ENCODE measurements at places on chromosomes 5 and 9.

GRCh38 chr9:134483361-134484184, 157.3 kb downstream of the RXRA start:
- DNase-seq: no peak

DNA sequence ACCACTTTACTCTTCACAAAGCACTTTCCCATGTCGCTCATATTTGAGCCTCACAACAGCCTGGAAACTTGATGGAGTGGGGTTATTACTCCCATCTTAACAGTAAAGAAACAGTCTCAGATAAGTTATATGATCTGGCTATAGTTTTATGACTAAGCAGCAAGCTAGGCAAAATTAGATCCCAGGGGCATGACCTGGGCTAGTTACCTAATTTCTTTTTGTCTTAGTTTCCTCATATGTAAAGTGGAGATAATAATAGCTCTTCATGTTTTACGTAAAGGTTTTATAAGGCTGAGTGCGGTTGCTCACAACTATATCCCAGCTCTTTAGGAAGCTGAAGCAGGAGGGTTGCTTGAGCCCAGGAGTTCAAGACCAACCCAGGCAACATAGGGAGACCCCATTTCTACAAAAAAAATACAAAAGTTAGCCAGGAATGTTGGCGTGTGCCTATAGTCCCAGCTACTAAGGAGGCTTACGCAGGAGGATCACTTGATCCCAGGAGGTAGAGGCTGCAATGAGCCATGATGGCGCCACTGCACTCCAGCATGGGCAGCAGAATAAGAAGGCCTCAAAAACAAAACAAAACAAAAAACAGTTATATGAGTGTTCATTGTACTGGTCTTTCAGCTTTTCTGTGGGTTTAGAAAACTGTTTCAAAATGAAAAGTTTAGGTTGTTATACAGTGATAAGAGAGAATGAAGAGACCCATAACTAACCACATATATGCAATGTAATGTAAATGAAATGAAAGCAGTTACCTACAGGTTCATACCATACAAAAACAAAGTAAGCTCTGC, 6.5 kb upstream of the PLIN2 start:
- DNase-seq: no peak

- no peak for DNase-seq
These were observed 181.5 kb downstream of the SLCO4C1 start for GRCh38 chr5:102114525-102115069.

- DNase-seq: no peak
These were observed 44.4 kb downstream of the PHAX start for GRCh38 chr5:126645132-126645531.

GRCh38 chr5:106827061-106827460, 843.7 kb downstream of the EFNA5 start:
- DNase-seq: no peak

DNA sequence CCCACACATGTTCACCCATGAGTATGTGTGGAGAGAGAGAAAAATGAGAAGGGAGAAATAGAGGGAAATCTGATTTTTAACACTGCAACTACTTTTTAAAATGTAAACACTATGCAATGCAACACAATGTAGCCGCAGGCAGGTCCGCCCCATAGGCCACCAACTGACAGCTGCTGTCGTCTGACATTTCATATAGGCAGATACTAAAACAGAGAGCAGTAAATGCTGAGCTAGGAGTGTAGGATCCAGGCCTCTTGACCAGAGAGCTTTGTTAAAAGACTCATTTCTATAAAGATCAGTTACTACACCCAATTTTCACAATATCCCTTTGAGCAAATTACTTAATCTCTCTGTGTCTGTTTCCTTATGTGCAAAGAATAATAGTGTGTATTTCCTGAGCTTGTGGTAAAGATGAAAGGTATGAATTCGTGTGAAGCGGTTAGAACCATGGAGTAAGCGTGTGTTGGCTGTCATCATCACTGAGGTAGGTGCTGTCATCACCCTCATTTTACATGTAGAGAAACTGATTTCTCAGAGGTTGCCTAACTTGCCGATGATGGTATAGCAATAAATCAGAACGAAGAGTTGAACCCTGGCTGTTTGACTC, 55.2 kb upstream of the PDE8B start:
- DNase-seq: no peak

DNA sequence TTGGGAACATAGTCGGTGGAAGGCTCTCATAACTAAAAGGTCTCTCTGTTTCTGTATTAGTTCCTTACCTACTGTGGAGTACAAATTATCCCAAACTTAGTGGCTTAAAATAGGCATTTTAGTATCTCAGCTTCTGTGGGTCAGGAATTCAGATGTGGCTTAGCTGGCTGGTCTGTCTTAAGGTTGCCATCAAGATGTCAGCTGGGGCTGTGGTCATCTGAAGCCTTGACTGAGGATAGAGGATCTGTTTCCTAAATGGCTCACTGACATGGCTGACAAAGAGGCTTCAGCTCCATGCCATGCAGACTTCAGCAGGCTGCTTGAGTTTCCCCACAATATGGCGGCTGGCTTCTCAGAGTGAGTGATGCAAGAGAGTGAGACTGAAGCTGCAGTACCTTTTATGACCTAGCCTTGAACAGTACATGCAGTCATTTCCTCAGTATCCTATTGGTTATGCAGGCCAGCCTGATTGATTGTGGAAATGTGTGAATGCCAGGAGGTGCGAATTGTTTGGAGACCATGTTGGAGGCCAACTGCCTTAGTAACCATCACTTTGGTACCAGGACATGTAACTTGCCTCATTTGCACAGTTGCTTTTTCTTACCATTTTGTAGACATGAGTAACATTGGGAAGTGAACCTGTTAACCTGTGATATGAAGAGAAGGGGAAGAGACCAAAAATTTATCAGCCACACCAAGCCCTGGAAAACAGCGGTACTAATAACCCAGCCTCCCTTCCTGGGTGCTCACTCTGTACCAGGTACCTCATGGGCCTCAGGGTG, 152.8 kb upstream of the IER5L start:
- DNase-seq: no peak

DNA sequence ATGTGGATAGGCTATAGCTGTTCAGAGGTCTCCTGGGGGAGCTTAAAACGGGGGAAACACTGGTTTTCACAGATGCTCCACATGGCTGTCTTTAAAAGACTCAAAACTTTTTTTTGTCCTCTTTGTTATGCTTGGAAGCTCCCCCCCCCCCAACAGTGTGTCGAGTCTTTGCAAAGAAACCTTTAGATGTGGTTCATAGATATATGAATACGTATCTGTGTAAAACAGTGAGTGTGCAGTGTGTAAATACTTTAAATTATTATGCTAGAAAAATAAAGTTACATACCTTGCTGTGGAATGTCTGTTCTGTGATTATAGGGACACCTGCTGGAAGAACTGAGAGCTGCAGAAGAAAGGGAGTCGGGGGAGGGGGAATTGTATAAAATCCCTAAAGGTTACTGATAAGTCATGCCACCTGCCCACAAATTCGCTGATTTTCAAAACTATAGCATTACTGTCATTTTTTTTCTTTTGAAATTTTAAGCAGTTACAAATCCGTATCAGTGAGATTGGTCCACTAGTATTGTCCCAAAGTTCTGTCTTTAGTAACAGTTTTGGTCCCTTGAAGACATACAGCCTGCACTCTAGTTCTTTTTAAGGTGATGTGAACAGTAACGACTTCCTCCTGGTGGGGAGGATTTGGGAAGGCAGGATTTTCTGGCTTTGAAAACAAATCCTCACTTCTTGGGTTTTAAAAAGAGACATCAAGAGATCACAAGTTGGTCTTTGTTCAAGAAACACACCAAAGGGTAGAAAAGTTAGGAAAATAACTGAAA, 22.9 kb downstream of the RGMB start:
- peak; percentile 35 for DNase-seq

GRCh38 chr9:38178237-38178636, 109.2 kb upstream of the SHB start:
- no peak for DNase-seq

- DNase-seq: no peak
These were observed 208.2 kb downstream of the ZNF608 start for GRCh38 chr5:124538191-124538590.

DNA sequence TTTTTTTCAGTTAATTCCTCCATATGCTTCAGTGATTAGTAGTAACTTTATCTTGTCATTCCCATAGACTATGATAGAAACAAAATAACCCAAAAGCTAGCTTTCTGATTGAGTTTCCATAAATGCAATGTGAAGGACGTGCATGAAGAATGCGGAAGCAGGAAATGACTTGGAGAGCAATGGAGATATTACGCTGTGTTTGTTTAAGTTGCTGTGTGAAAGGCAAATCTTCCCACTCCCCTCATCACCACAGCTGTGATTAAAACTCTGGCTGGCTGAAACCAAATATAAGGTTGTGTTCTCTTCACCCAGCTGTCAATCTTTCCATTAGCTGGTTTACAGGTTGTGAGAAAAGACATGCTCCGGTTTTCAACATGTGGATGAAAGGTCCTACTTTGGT, 83.9 kb downstream of the NR2F1-AS1 start:
- no peak for DNase-seq

Data from CD4-positive, alpha-beta T cell (primary cell).